BE2C (cell line): ENCODE measurements at places on chromosomes 4 and X.

DNA sequence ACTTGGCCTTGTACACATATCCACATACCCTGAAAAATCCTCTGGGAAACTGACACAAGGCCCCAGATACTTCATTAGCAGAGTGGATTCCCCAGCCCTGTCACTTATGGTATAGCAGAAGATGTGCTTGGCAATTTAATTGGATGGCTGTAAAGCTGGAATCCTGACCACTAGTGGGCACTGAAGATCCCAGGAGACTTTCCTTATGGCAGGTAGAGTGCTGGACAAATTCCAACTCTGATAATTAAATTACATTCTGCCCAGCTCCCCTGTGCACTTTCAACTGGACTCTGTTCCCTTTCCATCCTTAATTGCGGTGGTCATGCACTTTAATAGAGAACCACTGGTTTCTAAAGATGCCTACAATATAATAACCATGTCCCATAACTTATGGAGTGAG, 119.8 kb downstream of the DCK start:
- no peak for DNase-seq

GRCh38 chrX:16516232-16516876, 133.6 kb upstream of the S100G start:
- DNase-seq = no peak

- no peak for DNase-seq
Observed at GRCh38 chr4:66351761-66352160, 681.5 kb upstream of the EPHA5 start.

DNA sequence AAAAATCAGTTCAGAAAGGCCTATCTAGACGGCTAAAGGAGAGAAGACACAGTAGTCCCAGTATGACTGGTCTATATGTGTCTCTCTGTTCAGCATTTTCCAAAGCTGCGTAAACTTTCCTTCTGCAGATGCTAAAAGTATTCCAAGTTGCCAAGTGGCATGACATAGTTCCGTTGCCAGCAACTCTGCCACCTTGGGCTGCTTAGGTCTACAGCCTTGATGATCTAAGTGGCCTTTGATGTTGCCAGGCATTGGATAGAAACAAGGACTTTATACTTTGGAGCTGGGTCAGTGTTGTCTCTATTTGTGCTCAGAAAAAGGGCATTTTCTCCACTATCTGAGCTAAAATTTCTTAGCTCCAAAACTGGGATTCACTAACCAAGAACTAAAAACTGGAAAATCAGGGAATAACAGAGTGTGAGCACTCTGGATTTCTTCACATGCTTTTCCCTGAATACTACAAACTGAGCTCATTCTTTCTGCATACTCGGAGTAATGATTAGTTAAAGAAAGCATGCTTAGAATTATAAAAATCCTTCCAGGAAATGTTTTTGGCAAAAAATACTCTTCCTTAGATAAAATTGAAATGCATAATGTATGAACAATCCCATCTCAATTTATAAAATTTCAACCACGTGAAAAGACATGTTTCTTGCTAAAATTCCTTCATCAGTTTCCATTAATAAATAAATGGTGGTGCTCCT, 191.4 kb downstream of the ADAMTS3 start:
- DNase-seq = no peak

GRCh38 chrX:40521868-40522450, 58.8 kb upstream of the ATP6AP2 start:
- peak; percentile 46 for DNase-seq

GRCh38 chr4:71026086-71026485, 32.6 kb downstream of the DCK start:
- DNase-seq = no peak

GRCh38 chrX:32281853-32282252, 929.5 kb downstream of the DMD start:
- no peak for DNase-seq

- no peak for DNase-seq
Observed at GRCh38 chr4:6229671-6230501, 29.5 kb upstream of the JAKMIP1 start.

DNA sequence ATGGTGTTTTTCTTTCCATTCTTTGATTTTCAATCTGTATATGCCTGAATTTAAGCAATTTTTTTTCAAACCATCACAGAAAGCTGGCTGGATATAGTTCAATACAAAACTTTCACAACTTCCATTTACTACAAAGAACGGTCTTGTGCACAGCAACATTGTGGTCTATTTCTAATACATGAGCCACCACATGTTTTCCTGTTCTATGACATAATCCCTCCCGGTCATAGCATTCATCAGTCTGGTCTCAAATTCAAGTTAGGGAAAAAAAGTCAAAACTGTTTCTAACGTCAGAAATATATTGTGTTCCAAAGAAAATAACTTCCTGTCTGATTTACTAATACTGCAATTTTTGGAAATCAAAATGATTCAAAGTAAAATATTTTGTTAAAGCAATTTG, 7.5 kb upstream of the CXCL6 start:
- no peak for DNase-seq

DNA sequence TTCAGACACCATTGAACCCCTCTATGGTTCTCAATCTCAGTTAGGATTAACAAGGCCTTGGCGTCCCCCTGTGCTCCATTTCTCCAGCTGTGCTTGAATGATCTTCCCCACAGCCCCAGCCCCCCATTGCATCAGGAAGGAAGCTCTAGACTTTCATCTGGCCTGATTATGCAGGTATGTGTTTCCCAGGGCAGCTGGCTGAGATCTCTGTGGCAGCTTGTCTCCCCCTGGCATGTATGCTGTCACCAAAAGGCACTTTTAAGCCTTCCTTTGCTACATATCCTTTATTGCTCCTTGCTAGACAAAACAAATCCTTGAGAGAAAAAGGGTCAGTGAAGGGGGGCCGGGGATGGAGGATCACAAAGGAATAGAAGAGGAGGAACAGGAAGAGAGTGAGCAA, 1056.0 kb upstream of the SLIT2 start:
- DNase-seq = no peak

DNA sequence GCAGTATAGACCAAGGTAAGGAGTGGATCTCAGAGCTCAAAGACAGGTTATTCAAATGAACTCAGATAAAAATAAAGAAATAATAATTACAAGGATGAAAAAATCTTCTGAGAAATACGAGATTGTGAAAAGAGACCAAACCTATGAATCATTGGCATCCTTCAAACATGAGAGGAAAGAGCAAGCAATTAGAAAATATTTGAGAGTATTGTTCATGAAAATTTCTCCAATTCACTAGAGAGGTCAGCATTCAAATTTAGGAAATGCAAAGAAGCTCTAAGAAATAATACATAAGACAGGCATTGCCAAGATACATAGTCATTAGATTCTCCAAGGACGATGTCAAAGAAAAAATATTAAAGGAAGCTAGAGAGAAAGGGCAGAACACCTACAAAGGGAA, 93.5 kb upstream of the GALNTL6 start:
- no peak for DNase-seq

- DNase-seq = no peak
Observed at GRCh38 chr4:37762991-37763368, 63.5 kb upstream of the PGM2 start.

GRCh38 chrX:56786889-56787733, 58.1 kb downstream of the NBDY start:
- no peak for DNase-seq

DNA sequence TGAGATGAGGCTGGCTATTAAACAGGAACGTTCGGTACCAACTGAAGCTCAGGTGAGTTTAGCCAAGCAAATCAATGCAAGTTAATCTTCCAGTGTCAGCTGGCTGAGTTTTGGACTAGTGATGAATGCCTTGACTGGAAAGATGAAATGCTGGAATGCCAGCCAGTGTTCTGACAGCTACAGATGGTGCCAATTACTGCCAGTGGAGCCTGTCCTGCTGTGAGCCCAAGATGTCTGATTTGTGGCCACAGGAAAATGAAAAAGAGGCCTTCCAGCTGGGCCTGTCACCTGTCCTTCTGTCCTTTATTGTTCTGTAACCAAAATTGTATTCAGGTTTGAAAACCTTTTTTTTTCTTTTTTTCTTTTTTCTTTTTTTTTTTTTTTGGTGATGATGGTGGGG, 223.1 kb downstream of the AFF2 start:
- DNase-seq = no peak

GRCh38 chr4:142452161-142452855, 393.8 kb downstream of the INPP4B start:
- DNase-seq = no peak

- DNase-seq = peak; percentile 92
Observed at GRCh38 chr4:140237616-140238350, 83.8 kb upstream of the MAML3 start.

GRCh38 chr4:23766344-23766743, 123.5 kb downstream of the PPARGC1A start:
- DNase-seq = no peak

DNA sequence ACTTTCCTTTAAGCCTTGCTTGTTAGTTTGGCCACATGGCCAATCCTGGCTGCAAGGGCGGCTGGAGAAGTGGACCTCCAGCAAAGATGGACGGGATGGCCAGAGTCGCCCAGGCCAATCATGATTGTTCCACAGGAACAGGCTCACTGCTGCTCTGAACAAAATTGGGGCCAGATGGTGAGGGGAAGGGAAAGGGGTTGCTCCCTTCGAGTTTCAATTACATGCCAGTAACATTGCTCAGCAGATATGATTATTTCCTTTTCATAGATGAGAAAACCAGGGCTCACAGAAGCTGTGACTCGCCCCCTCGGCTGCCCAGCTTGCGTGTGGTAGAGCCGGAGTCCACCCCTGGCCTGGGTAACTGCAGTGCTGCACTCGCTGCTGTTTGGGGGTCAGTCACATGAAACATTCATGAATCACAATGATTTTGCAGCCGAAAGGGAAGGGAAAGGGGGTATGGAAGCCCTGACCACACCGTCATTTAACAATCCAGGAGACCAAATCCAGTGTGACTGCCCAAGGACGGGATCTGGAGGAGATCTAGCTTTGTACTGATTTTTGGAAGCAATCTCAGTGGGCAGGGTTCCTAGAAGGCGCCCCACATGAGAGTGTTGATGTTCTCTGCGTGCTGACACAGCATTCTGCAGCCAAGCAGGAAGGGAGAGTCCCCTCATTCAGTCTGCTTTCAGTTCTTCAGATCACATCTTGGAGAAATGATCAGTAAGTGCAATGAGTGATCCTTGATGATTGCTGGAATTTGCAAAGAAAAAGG, 77.3 kb upstream of the MSX1 start:
- no peak for DNase-seq

- DNase-seq = no peak
Observed at GRCh38 chr4:1723131-1723801, 1.9 kb downstream of the TACC3 start.

DNA sequence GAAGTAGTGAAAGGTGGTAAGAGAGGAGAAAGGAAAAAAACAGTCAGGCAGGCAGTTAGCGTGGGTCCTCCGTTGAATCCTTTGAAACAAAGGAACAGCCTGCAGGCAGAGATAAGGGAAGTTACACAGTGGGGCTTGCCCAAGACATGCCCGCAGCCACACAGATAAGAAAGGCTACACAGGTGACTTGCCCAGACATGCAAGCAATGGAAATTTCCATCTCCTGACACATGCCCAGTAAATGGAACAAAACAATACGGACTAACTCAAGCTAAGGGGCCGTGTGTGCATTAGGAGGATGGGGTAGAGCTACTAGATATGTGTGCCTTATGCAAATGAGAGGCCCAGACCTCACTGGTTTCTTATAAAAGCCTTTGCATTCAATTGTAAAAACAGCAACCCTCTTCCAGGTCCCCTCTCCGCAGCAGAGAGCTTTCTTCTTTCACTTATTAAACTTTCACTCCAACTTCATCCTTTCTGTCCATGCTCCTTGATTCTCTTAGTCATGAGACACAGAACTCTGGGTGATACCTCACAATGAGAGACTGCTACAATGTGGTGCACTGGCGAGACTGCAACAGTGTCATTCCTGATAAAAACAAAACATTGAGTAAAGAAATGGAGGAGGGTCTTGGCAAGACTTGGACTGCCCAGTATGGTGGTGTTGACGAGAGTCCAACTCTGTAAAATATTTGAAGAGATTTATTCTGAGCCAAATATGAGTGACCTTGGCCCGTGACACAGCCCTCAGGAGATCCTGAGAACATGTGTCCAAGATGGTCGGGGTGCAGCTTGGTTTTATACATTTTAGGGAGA, 997.4 kb upstream of the PRKX start:
- no peak for DNase-seq

- DNase-seq = no peak
Observed at GRCh38 chrX:9327086-9327746, 137.6 kb upstream of the TBL1X start.

DNA sequence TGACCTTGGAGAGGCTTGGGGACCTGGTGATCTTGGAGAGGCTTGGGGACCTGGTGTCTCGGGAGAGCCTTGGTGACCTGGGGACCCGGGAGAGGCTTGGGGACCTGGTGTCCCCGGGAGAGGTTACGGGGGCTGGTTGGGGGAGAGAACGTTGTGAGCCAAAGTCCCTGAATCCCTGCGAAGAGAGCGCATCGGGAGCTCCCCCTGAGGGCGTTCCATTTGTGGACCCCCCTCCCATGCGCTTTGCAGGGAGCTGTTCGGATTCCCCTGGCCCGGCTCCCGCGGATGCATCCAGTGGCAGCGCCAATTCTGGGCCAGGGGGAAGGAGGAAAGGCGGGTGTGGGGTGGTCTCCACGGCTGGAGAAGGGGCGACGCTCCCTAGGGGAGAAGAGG, 13.3 kb downstream of the SHOX start:
- no peak for DNase-seq

DNA sequence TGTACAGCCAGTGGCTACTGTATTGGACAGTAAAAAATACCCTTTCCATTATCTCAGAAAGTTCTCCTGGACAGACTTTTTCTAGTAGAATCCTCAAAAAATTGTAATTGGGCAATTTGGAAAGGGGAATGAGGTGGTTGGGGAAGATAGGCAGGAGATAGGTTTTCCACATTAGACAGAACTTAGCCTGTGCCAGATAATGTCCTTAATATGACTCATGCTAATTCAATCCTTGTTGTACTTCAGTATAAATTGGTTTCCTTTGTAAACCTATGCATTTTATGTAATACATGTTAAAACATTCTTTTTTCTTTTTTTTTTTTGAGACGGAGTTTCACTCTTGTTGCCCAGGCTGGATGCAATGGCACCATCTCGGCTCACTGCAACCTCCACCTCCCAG, 8.9 kb downstream of the EIF4E start:
- no peak for DNase-seq

GRCh38 chr4:113809311-113809710, 47.8 kb upstream of the CAMK2D start:
- DNase-seq = no peak

DNA sequence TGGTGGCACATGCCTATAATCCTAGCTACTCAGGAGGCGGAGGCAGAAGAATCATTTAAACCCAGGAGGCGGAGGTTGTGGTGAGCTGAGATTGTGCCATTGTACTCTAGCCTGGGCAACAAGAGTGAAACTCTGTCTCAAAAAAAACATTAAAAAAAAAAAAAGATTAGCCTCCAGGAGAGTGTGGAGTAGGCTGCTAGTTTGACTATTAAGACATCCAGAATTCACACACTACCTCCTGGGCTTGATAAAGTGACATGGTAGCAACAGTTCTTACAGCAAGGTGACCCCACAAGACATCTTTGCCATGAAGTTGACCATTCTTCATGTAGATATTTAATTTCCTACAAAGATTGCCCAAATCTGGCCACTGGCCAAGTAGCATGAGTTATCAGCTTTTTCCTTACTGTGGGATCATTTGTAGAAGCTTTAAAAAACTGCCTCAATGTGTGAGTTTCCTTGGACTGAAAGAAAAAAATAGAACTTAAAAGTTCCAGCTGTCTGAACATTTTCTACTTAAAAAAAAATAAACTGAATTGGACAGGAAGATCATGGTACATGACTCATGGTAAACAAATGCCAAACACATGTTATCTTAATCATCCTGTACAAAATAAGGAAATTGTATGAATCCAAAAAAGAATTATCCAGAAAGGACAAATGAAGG, 35.3 kb upstream of the SPRY1 start:
- DNase-seq = no peak
